ENCODE measurements at places on chromosomes 4 and X. TPM values are rescaled to one million over a fixed set of nuclear protein-coding genes. Genes with fewer than 3 reads are reported as not detected.

Gene PLAC8
- total RNA-seq: 3.0 TPM

DNA sequence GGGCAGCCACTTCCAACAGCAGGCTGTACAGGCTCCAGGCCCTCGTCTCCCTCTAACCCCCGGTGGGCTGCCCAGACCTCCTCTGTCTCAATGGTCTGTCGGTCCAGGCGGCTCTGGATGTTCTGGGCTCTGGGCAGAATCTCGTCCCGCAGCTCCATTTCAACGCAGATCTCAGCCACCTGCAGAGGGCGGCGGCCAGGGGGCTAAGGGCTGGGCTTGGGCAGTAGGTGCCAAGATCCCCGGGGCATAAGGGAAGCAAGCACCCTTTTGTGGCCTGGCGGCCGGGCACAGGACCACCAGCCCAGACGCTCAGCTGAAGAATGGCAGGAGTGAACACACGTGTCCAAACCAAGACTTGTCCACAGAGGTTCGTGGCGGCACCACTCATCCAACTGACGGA is 9.2 kb downstream of the AVPR2 start:
- H3K27me3 ChIP-seq: no peaks in the 10 kb centered on the region
- no peak for DNase-seq
- no peak overlapping the region for H3K27ac ChIP-seq
- no peak overlapping the region for H3K4me3 ChIP-seq
- no peaks in the 10 kb centered on the region for H3K4me1 ChIP-seq

GRCh38 chr4:87166296-87166854 is 54.0 kb downstream of the KLHL8 start:
- no peak for DNase-seq
- no peaks in the 10 kb centered on the region for H3K4me1 ChIP-seq
- peaks cover 17% of the 10 kb centered on the region for H3K36me3 ChIP-seq
- no peak overlapping the region for H3K27ac ChIP-seq
- no peaks in the 10 kb centered on the region for H3K27me3 ChIP-seq

Gene PAGE2
- total RNA-seq: not detected

- DNase-seq: no peak
- no peaks in the 10 kb centered on the region for H3K4me1 ChIP-seq
- no peaks in the 10 kb centered on the region for H3K27me3 ChIP-seq
- no peaks in the 10 kb centered on the region for H3K36me3 ChIP-seq
- no peak overlapping the region for H3K27ac ChIP-seq
Measured at GRCh38 chrX:154717824-154718223, 33.1 kb downstream of the GAB3 start.

GRCh38 chr4:40511036-40511614 is 118.5 kb downstream of the RBM47 start:
- H3K36me3 ChIP-seq: no peaks in the 10 kb centered on the region
- peak; percentile 85 for DNase-seq
- H3K4me1 ChIP-seq: peaks cover 33% of the 10 kb centered on the region
- H3K4me3 ChIP-seq: no peak overlapping the region

DNA sequence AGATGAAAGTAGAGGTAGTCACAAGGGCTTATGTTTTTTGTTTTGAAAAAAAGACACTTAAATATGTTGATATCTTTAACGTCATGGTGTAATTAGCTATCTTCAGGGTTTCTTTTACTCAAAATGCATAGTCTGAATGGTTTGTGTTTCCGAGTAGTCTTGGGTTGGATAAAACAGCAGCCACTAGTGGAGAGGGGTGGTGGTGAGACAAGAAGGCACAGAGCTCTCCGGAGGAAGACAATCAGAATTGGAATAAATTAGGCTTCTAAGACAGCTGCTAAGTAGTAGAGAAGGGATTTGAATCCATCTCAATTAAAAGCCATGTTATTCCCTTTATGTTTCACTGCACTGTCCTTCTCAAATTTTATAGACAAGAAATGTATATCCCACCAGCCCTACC is 240.4 kb upstream of the VEGFC start:
- H3K27ac ChIP-seq: no peak overlapping the region
- H3K4me3 ChIP-seq: no peak overlapping the region
- no peaks in the 10 kb centered on the region for H3K4me1 ChIP-seq
- H3K27me3 ChIP-seq: no peaks in the 10 kb centered on the region
- no peak for DNase-seq

All from thyroid gland (tissue), 4 donors.